ENCODE measurements at places on chromosomes 5 and 9.

DNA sequence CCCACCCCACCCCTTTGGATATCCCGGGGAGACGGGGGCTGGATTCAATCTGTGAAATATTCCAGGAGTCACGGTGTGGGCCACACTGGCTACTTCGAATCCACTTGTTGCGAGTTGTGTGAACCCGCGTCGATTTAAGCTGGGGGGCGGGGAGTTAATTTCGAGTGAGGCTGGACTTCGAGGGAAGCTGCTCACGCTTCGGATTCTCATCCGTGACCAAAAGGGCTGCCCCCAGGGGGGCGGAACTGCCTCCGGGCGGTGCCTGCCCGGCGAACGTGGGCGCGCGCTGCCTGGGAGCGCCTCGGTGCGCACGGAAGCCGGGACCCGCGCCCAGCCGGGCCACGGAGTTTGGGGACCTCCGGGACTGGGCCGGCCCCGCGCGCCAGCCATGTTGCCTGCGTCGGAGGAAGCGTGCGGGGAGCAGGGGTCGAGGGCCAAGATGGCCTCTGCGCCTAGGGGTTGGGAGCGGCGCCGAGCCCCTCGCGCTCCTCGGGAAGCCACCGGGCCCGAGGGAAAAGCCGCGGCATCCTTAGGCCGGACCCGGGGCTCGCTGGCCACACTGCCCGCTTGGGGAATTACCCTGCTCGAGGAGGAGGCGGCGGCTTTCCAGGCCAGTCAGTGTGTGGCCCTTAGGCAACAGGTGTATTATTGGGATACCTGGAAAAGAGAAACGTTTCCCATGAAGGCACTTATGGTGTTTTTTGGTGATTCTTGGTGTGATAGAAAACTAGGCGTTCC lies 975 bp downstream of the OCLN start:
- DNase-seq, result no peak

DNA sequence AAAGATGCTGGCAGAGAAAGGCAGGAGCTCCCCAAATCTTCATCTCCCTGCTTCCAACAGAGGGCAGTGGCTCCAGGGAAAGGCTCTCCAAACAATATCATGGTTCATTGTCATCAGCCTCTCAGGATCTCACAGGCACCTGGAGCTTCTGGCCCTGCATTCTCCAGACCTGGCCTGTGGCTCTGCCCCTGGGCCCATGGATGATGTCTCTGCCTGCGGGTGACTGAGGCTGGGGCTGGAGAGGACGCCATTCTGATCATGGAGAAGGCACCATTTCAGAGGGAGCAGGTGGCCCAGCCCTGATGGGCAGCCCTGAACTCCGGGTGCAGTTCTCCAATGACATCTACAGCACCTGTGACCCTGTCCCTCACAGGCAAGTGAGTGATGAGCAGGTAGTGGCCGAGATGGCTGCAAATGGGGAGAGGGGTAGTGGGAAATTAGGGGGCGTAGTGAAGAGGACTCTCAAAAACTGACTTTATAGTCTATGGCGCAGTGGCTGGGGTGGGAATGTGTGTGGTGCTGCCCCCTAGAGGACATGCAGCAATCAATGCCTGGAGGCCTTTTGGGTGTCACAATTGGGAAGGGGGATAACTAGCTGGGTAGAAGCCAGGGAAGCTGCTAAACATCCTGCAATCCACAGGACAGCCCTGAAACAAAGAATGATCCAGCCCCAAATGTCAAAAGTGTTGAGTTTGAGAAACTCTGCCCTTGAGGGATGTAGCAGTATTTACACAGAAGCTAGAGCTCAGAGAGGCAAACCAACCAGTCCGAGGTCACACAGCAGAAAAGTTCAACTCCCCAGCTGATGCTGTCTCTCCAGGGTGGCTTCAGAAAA lies 3.2 kb downstream of the SH3PXD2B start:
- peak; percentile 64 for DNase-seq

- no peak for DNase-seq
These were observed 233.3 kb downstream of the ZNF608 start for GRCh38 chr5:124512952-124513632.

- DNase-seq, result no peak
These were observed 36.2 kb upstream of the CCDC180 start for GRCh38 chr9:97271292-97271691.

- DNase-seq, result no peak
These were observed 282.4 kb downstream of the EFNA5 start for GRCh38 chr5:107388141-107388861.

DNA sequence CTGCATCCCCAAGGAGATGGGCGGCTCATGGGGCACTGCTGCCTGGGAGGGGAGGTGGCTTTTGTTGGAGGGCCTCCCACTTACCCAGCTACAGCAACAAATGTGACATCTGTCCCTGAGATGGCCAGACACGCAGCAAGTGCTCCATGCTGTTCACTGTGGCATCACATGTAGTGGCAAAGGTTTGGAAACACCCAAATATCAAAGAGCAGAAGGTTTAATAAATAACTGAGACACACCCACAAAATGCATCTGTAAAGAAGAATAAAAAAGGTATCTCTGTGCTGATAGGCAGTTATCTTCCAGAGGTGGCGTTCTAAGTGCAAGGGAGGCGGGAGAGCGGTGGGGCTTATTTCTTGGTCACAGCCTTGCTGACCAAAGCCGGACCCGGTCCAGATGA lies 23.3 kb upstream of the CLPTM1L start:
- DNase-seq, result no peak

- no peak for DNase-seq
These were observed 79.8 kb upstream of the CAST start for GRCh38 chr5:96582343-96582742.

DNA sequence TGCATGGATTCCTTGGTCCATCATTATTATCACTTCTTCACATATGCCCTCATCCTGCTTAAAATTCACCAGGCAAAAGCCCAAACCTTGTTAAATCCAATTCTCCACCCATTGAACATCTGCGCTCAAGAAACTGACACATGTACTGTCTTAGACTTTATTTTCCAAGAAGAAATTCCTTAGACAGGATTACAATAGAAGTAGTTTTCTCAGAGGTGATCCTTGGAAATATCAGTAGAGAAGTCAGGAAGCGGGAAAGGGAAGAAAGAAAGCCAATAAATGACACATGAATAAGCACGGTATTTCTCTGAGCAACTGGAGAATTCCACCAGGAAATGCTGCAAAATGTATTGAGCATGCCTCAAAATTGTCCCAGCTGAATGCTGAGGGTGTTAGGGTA lies 90.2 kb downstream of the FOXD1 start:
- no peak for DNase-seq

GRCh38 chr5:175714479-175715085 lies 56.7 kb downstream of the HRH2 start:
- no peak for DNase-seq

DNA sequence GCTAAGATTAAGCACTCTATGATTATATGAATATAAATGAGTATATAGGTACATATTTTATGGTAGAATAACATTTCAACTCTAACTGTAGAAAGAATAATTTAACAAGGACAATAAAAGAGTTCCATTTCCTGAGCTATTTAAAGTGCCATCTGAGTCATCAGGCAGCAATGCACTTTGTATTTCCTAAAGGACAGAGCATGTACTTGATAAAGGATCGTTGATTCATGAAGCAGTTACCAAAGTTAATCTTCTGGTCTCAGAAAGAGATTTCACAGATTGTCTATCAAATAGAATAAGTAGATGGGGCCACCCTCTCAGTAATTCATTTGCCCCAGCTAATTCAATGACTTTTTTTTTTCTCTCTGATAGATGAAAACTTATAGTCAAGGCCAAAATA lies 747.8 kb downstream of the CDH18 start:
- no peak for DNase-seq

DNA sequence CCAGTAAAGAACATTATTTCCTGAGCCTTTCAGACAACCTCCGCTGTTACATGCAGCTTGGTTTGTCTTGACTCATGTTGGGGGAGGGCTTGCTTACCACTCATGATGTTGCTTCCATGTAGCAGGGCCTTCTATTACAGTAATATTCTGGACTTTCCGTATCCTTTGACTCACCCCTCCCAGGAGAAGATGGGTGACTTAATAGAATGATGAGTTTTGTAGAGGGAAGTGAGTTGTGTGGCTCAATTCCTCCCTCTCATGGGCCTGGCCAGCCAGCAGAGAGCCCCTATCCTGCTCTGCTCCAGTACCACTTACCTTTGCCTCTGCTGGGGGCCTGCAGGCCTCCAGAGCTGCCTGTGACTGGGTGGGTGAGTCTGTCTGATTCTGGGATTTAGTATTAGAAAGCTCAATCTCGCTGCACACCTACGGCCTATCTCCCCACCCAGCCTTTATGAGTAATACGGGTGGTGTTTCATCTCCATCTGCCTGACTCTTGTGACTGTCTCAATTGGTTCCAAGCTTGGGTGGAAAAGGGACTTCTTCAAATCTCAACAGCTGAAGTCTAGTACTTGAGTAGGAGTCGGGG lies 52.6 kb upstream of the KLF9 start:
- DNase-seq, result peak; percentile 45

DNA sequence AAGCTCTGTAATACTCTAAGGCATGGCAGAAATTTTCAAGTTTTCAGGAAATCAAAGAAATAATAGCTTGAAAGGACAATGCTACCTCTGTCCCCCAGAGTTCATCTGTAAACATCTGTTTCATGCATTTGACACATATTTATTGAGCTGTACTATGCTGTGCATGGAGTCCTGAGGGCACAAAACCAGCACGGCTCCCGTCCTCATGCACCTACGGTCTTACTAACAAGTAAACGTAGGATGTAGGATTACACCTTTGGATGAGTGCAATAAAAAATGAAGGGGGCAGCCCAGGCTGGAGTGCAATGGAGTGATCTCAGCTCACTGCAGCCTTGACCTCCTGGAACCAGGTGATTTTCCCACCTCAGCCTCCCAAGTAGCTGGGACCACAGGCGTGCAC lies 81.9 kb downstream of the SPTLC1 start:
- no peak for DNase-seq

GRCh38 chr9:100322954-100323536 lies 29.7 kb downstream of the TEX10 start:
- DNase-seq, result peak; percentile 14

GRCh38 chr9:3332802-3333201 lies 193.0 kb downstream of the RFX3 start:
- no peak for DNase-seq

GRCh38 chr9:76191493-76191892 lies 202.7 kb downstream of the RFK start:
- DNase-seq, result no peak

GRCh38 chr5:173933901-173934300 lies 45.8 kb downstream of the CPEB4 start:
- no peak for DNase-seq

DNA sequence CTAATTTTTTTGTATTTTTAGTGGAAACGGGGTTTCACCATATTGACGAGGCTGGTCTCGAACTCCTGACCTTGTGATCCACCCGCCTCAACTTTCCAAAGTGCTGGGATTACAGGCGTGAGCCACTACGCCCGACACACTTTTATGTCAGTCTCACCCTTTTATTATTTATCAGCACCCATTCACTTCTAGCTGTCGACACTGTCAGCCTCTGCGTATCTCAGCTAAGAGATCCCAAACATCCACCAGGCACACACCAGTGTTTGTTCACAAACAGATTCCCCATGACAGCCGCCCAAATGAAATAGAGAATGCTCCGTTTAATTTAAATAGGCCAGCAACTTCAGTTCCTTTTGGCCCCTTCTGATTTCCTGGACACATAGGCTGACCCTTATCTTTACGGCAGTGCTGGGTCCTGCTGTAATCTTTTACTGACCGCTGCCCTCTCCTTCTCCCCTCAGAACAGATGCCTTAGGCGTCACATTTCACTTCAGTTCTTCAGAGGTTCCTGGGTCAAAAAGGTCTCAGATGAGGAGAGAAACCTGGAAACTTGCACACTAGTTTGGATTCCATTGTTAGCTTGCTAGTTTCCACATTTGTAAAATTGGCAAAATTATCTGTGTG lies 43.1 kb upstream of the CKMT2 start:
- no peak for DNase-seq

- DNase-seq, result peak; percentile 53
These were observed 724 bp downstream of the TCERG1 start for GRCh38 chr5:146447734-146448380.

- no peak for DNase-seq
These were observed 181.6 kb downstream of the AOPEP start for GRCh38 chr9:94908011-94908563.

- no peak for DNase-seq
These were observed 4.0 kb upstream of the NIPSNAP3A start for GRCh38 chr9:104743376-104743985.

GRCh38 chr5:16936989-16937438 lies 926 bp upstream of the MYO10 start:
- no peak for DNase-seq

- DNase-seq, result no peak
These were observed 32.1 kb downstream of the RAI14 start for GRCh38 chr5:34688015-34688810.

GRCh38 chr9:34590381-34591247 lies 1.1 kb upstream of the CNTFR start:
- no peak for DNase-seq

DNA sequence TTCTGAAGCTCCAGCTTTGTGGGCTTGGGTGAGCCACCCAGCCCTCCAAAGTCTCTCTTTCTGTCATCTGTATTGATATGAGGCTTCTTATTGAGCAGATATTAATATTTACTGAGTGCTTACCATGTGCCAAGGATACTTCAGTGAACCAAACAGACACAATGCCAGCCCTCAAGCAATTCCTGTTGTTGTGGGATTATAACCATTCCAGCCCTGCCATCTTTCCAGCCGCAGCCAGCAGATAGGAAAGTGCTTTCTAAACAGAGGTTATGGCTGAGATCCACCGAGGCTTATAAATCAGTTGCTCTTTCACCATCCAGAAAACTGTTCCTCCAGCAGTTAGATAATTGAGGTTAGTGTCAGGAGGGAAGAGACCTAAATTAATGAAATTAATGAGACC lies 137.7 kb upstream of the ALDH1B1 start:
- DNase-seq, result no peak

GRCh38 chr5:127568166-127568565 lies 50.7 kb downstream of the PRRC1 start:
- no peak for DNase-seq

GRCh38 chr9:115341426-115341825 lies 223.5 kb upstream of the TNC start:
- no peak for DNase-seq

- DNase-seq, result peak; percentile 42
These were observed 69.2 kb upstream of the S1PR3 start for GRCh38 chr9:88922091-88922490.

DNA sequence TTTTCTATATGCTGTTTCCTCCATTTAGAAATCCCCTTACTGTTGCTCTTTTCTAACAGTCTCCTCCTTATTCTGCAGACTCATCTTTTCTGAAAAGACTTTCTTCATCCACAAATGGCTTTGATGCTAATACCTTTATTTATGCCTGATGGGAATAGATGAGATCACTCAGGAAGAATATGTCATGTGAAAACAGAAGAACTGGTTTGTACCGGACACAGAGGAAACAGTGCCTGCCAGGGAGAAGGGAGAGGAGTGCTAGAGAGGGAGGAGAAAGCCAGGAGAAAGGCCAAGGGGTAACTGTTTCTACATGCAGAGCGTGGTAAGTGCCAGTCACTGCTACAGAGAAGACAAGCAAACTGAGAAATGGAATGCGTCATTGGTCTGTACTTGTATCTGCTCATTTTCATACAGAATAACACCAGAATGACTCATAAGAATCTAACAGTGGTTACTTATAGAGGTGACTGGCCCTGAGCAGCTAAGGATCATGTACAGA lies 45.9 kb upstream of the PJA2 start:
- DNase-seq, result peak; percentile 6

- no peak for DNase-seq
These were observed 61.8 kb upstream of the TRPM3 start for GRCh38 chr9:71183251-71183650.
